Endothelial cell of umbilical vein (primary cell): ENCODE measurements at places on chromosomes 11 and 22. TPM values are rescaled to one million over a fixed set of nuclear protein-coding genes. Genes with fewer than 3 reads are reported as not detected.
A peak's percentile ranks its signal among the peaks of the same experiment; 100 is the strongest.

DNA sequence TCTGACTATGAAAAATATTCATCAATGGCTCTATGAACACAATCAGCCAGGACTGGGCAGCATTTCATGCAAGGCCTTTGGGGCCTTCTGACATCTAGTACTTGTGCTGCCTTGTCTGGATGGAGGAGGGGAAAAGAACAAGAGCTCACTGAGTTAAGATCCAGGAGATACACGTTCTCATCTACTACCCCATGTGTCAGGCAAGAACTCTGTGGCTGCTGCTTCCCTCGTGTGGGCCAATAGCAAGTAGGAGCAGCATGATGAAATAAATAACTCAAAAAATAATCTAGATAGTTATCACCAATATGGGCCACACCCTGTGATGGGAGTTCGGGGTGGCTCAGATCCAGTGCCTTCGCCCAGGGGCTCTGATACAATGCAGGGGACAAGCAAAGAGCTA, 7.3 kb downstream of the KCNE3 start:
- DNase-seq: no peak

GRCh38 chr22:43854121-43854785, 8.1 kb downstream of the SULT4A1 start:
- no peak for DNase-seq

DNA sequence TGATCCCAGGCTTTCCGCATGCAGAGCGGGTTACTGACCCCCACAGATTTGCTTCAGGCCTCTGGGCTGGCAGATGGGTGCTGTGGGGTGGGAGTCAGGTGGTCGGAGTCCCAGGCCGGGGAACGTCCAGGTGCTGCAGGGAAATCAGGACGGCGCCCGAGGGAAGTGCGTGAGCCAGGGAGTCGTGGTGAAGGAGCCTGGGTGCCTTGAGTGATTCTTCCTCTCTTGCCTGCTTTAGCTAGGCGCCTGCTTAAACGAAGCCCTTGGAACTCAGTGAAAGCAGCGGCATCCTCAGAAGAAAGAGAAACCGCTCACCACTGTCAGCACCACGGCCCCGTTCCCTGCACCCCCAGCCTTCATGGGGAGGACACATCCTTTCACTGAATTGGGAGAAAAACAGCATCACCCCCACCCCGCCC, 455.6 kb downstream of the BRD1 start:
- DNase-seq: no peak

DNA sequence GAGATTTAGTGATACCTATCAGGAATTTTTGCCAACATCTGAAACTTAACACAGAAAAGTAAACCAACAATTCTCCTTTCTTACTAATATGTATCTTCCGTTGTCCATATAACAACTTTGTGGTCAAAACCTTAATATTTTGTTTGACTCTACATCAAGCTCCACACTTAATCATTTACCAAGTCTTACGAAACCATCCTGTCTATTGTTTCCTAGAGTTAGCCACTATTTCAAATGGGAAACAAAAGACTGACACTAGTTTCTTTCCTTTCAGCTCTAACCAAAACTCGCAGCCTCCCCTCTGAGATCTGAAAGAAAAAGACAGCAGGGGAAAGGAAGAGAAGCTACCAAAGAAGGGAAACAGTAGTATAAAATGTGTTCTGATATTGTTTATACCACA, 26.5 kb upstream of the PRDM10 start:
- no peak for DNase-seq

GRCh38 chr11:94332814-94333213, 28.4 kb downstream of the IZUMO1R start:
- DNase-seq: no peak

DNA sequence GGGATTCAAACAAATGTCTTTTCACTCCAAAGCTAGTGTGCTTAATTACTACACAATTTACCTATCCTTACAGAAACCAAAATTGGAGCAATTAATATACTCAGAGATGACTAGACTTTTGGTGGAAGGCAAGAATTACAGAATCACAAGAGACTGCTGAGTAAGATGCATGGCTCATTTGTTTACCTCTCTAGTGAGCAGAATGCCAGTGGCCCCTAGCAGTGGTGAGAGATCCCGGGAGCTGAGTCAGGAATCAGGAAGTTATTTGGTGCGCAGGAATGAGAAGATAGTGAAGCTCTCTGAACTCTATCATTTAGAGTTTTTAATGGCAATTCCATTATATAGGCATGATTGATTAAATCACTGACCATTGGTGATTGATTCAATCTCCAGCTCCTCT, 188.9 kb upstream of the SESN3 start:
- DNase-seq: peak; percentile 16

TRPM5 gene
- not detected in 2 replicates for polyA plus RNA-seq

MYOD1 gene
- not detected in 2 replicates for polyA plus RNA-seq

SHANK3 gene
- polyA plus RNA-seq: 26.1 and 29.7 TPM in 2 replicates
